ENCODE measurements at places on chromosomes 1 and 21.
A peak's percentile ranks its signal among the peaks of the same experiment; 100 is the strongest.

DNA sequence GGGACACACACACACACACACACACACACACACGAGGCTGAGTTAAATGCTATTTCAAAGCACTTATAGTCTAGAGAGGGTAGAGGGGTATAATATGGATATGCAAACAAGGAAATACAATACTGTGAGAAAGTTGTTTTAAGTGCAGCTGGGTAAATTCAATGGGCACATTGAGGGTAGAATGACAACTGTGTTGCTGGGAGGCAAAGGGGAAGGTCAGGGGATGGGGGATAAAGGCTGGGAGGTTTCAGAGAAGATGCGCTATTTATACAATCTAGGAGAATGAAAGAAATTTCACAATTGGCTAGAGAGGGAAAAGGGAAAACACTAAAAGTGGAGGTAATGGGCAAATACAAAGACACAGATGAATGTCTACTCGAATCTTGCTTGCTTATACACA is 19.4 kb downstream of the EXTL2 start:
- DNase-seq = no peak
- H3K4me3 ChIP-seq = no peak overlapping the region
- no peaks in the 10 kb centered on the region for H3K4me1 ChIP-seq
- no peaks in the 10 kb centered on the region for H3K27me3 ChIP-seq
- H3K36me3 ChIP-seq = no peaks in the 10 kb centered on the region

DNA sequence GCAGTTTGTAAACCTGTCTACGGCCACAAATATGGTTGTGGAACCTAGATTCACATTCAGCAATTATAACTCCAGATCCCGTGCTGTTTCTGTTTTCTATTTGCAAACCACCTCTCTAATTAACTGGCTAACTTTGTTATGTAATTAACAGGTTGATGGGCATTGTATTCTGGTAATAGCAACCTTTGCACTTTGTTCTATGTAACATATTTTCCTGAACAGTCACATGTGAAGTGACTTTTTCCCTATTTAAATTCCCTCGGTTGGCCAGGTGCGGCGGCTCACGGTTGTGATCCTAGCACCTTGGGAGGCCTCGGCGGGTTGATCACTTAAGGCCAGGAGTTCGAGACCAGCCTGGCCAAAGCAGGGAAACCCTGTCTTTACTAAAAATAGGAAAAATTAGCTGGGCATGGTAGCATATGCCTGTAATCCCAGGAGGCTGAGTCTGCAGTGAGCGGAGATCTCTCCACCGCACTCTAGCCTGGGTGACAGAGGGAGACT is 1.4 kb downstream of the ACADM start:
- no peaks in the 10 kb centered on the region for H3K36me3 ChIP-seq
- DNase-seq = no peak
- peak overlapping the region; percentile 80 for H3K27ac ChIP-seq
- peak overlapping the region; percentile 24 for H3K4me3 ChIP-seq

DNA sequence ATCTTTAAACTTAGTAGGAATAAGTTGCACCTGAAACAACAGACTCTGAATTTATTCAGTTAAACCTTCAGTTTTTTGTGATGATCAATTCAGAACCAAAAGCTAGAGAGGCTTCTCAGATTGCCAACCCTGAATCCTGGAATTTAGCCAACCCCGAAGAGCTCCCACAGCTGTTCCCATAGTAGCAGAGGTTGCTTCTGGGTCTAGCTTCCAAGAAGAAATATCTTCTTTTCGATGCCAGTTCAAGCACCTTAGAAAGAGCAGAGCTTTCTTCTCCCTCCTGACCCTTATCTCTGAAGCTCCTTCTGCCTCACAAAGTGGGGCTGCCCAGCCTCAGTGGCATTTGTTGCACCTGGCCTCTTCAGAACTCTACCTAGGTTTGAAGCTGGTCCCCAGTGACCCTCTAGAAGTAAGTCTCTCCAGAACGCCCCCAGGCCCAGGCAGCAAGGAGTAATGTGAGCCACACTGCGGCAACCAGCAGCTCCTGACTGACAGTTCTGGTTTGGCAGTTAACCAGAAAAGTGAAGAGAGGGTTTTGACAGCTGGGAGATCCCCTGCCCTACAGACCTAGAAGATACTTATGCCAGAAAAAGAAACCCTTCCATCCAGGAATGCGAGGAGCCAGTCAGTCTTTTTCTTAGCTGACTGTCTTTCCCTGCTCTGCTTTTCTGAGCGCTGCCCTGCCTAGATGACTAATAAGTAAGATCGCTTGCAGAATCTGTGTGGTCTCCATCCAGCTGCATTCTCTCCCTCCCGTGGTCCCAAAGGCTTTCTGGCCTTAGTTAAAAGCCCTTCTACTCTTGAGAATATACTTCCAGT is 165.9 kb downstream of the ADGRL4 start:
- H3K36me3 ChIP-seq = no peaks in the 10 kb centered on the region
- no peak overlapping the region for H3K4me3 ChIP-seq
- no peak for DNase-seq
- no peak overlapping the region for H3K27ac ChIP-seq
- peaks cover 6% of the 10 kb centered on the region for H3K4me1 ChIP-seq

DNA sequence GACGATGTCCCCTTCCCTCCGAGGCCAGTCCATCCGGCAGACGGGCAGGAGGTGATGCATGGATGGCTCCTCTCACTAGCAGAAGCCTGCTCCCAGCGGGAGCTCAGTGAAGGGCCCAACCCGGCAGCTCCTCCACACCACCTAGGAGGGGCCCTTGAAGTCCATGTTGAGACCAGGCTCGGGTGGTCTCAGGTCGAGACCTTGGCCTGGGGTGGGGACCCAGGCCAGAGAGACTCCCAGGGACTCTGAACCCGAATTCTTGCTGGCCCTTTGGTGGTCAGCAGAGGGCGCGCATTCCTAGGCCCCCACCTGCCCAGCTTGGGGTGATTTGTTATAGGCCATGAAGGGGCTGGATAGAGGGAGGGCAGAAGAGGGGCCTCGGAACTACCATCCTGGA is 642 bp upstream of the NT5C1A start:
- no peak overlapping the region for H3K4me3 ChIP-seq
- H3K27me3 ChIP-seq = peaks cover 27% of the 10 kb centered on the region
- H3K36me3 ChIP-seq = no peaks in the 10 kb centered on the region
- H3K4me1 ChIP-seq = peaks cover 5% of the 10 kb centered on the region
- DNase-seq = no peak

GRCh38 chr1:180922631-180923015 is 9.9 kb downstream of the KIAA1614 start:
- H3K4me1 ChIP-seq = no peaks in the 10 kb centered on the region
- no peak overlapping the region for H3K4me3 ChIP-seq
- no peaks in the 10 kb centered on the region for H3K36me3 ChIP-seq
- DNase-seq = no peak

- no peaks in the 10 kb centered on the region for H3K27me3 ChIP-seq
- no peak for DNase-seq
- H3K4me3 ChIP-seq = no peak overlapping the region
- H3K36me3 ChIP-seq = no peaks in the 10 kb centered on the region
- H3K27ac ChIP-seq = no peak overlapping the region
Measured at GRCh38 chr1:230031131-230031530, 35.9 kb upstream of the GALNT2 start.

GRCh38 chr1:167826127-167826526 is 87.8 kb downstream of the ADCY10 start:
- DNase-seq = no peak
- H3K36me3 ChIP-seq = no peaks in the 10 kb centered on the region
- H3K4me3 ChIP-seq = no peak overlapping the region
- no peaks in the 10 kb centered on the region for H3K27me3 ChIP-seq
- peak overlapping the region; percentile 31 for H3K27ac ChIP-seq
- no peaks in the 10 kb centered on the region for H3K4me1 ChIP-seq

GRCh38 chr1:248855580-248855979 is 3.3 kb downstream of the ZNF692 start:
- H3K4me1 ChIP-seq = peaks cover 64% of the 10 kb centered on the region
- H3K27ac ChIP-seq = no peak overlapping the region
- H3K4me3 ChIP-seq = no peak overlapping the region
- H3K36me3 ChIP-seq = no peaks in the 10 kb centered on the region
- DNase-seq = no peak

DNA sequence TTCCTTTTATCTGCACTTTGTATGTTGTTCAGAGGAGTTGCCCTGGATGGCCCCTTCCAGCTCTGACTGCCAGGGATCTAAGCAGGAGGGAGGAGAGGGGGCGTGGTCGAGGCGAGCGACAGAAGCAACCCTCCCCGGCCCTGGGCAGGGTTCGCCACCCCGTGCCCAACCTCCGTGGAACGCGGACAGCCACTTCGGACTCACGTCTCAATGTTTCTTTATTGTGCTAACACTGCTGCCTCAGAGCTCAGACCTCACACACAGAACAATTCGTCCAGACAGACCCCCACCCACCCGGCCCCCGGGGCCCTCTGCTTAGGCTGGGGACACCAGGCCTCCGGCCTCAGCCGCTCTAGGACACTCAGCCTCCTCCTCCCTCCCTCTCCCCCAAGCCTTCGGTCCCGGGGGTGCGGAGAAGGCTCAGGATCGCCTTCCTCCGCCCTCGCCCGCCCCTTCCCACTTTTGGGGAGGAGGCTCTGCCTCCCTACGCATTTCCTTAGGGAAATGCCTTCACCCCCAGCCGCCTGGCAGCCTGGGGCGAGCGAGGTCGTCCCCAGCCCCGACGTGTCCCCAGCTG is 8.3 kb downstream of the VSIG8 start:
- peak overlapping the region; percentile 66 for H3K4me3 ChIP-seq
- no peaks in the 10 kb centered on the region for H3K36me3 ChIP-seq
- H3K4me1 ChIP-seq = peaks cover 13% of the 10 kb centered on the region

GRCh38 chr21:44886113-44887075 is 12.9 kb upstream of the PTTG1IP start:
- H3K4me3 ChIP-seq = no peak overlapping the region
- peaks cover 10% of the 10 kb centered on the region for H3K4me1 ChIP-seq
- H3K27ac ChIP-seq = no peak overlapping the region
- peaks cover 44% of the 10 kb centered on the region for H3K36me3 ChIP-seq
- no peaks in the 10 kb centered on the region for H3K27me3 ChIP-seq

DNA sequence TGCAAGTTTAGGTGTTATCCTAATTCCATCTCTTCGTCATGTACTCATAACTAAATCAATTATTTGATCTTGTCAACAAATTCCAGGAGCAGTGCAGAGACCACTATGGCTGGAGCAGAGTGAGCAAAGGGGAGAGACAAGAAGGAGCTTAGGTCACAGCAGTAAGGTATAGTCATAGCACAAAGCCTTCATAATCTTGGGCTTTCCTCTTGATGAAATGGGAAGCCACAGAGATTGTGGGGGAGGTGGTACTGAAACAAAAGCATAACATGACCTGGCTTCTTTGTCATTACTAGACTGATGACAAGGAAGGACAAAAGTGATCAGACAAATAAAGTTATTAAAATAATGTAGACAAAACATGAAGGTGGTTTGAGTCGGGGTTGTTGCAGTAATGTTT is 60.1 kb upstream of the PTGS2 start:
- no peaks in the 10 kb centered on the region for H3K36me3 ChIP-seq
- H3K4me1 ChIP-seq = no peaks in the 10 kb centered on the region
- H3K4me3 ChIP-seq = no peak overlapping the region
- no peak for DNase-seq
- H3K27me3 ChIP-seq = no peaks in the 10 kb centered on the region

GRCh38 chr1:210457568-210457967 is 128.9 kb downstream of the HHAT start:
- H3K4me3 ChIP-seq = no peak overlapping the region
- no peaks in the 10 kb centered on the region for H3K27me3 ChIP-seq
- H3K27ac ChIP-seq = no peak overlapping the region
- no peaks in the 10 kb centered on the region for H3K4me1 ChIP-seq
- H3K36me3 ChIP-seq = no peaks in the 10 kb centered on the region

DNA sequence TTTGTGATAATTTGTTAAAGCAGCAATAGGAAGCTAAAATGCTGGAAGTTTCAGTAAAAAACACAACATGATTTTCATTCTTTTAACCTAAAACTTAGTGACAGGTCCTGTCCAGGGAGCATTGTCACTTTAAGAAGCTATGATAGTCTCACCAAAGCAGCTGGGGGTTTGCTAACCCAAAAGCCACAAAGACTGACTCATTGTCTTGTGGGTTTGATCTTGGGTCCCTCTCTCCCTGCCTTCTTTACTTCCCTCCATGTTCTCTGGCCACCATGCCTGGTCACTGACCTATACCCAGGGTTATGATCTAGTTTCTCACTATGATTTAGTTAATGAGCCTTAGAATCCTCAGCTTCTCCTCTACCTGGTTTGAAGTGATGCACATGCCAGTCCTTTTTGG is 213.5 kb upstream of the PTGFR start:
- no peaks in the 10 kb centered on the region for H3K27me3 ChIP-seq
- no peak for DNase-seq
- H3K4me1 ChIP-seq = no peaks in the 10 kb centered on the region
- no peak overlapping the region for H3K27ac ChIP-seq

GRCh38 chr1:98044071-98044697 is 123.3 kb upstream of the DPYD start:
- no peaks in the 10 kb centered on the region for H3K36me3 ChIP-seq
- no peak overlapping the region for H3K4me3 ChIP-seq

GRCh38 chr21:31142600-31142999 is 104.3 kb upstream of the KRTAP19-8 start:
- DNase-seq = no peak
- H3K4me1 ChIP-seq = peaks cover 14% of the 10 kb centered on the region
- H3K27ac ChIP-seq = no peak overlapping the region
- H3K4me3 ChIP-seq = no peak overlapping the region
- H3K27me3 ChIP-seq = no peaks in the 10 kb centered on the region
- no peaks in the 10 kb centered on the region for H3K36me3 ChIP-seq
